ENCODE measurements at places on chromosomes 1 and 21. TPM values are rescaled to one million over a fixed set of nuclear protein-coding genes. Genes with fewer than 3 reads are reported as not detected.
A peak's percentile ranks its signal among the peaks of the same experiment; 100 is the strongest.

DNA sequence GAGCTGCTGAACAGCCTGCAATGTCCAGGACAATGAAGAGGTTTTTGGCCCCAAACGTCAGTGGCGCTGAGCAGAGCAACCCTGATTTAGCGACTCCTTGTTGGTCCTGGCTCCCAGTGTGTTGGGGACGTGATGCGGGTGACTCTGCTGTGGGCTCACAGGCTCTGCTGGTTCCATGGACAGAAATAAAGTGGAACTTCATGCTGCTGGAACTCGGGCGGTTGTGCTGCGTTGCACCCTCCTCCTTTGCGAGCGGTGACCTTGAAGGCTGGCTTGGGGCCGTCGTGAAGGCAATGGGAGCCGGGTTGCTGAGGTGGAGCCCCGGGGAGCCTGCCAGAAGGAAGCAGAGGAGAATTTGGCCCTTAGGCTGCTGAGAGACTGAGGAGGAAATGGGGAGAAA lies 122.6 kb upstream of the C1orf174 start:
- no peak for DNase-seq

GRCh38 chr1:48903291-48903690 lies 126.6 kb upstream of the BEND5 start:
- no peak for DNase-seq

DNA sequence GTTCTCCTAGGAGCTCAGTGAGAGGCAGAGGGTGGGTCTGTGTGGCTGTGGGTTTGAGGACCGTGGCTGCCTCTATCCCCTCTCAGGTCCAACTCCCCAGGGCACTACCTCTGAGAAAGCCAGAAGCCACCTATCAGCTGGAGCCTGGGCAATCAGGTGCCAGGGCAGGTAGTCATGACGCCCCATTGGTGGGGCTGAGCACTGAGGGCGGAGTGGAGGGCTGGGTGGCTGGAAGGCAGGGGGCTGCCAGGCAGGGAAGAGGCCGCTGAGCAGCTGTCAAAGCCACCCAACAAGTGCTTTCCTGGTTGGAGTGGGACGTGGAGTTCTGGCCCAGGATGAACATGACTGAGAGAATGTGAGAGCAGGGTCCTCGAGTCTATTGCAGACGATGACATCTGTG lies 164.9 kb upstream of the AJAP1 start:
- no peak for DNase-seq

GRCh38 chr21:37984416-37984815 lies 68.2 kb upstream of the KCNJ6 start:
- no peak for DNase-seq

DNA sequence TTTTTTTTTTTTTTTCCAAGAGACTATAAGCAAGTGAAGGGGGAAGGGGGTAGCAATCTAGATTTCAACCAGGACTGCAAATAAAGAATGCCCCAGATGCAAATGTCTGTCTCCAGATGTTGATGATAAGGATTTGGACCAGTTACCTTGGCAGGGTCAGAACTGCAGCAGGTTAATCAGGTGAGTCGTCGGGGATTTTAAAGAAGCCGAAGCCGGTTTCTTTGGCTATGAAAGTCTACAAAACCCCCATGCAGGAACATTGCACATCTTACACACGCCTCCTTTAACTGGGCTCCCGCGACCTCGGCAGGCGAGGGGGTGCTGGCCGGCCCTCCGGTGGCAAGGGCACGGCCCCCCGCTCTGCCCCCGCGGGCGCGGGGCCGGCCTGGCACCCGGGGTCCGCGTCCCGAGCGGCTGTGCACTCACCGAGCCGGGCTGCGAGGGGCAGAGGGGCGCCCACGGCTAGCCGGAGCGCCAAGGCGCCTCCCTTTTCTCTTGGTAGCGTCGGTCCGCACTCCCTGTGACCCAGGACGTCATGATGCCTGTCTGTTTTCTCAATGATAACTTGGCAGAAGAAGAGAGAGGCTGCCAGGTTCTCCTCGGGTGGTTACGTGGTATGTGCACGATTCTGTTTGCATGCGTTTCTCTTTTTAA lies 366.3 kb upstream of the ESRRG start:
- DNase-seq, result peak; percentile 80

GRCh38 chr1:28449904-28450303 lies 55.9 kb upstream of the RCC1 start:
- DNase-seq, result no peak

GRCh38 chr1:116971965-116972673 lies 29.4 kb upstream of the CD101 start:
- no peak for DNase-seq

GRCh38 chr1:16249596-16250241 lies 12.7 kb upstream of the CPLANE2 start:
- DNase-seq, result peak; percentile 50

- DNase-seq, result no peak
These were observed 45.5 kb downstream of the DDR2 start for GRCh38 chr1:162677607-162678371.

DNA sequence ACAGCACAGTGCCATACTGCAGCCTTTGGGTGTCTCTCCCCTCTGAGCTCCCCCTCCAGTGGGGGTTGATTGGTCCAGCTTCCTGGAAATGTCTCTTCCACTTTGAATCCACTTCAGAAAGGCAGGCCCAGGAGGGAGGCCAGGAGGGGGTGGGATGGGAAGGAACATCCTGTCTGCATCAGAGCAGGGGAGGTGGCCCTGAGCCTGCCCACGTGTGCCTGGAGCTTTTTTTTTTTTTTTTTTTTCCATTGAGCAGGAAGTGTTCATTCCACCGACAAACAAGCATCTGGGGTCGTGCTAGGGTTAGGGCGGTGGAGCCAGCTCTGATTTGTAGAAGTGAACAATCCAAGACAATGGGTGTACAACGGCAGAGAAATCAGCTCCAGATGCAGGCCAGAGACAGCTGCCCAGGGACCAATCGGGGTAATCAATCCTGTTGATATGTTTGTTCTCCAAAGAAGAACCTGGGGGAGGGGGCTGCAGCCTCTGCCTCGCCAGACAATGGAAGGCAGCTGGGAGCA lies 93.3 kb downstream of the SSBP3 start:
- no peak for DNase-seq

DNA sequence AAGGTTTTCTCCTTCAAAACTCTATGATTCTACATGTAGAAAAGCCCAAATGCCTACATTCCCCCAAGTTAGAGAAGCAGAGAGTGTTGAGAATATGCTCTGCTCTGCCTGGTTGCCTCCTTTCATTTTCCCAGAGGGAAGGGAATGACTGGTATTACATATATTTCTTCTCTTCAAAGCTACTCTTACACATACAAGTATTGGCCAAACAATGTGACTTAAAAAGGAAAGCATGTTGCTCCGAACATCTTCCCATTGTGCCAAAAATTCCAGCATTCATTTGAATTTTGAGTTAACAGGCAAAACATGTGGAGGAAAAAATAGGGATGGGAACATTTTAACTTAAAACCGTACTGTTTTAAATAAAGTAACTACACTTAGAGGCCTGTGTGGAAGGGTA lies 125.2 kb downstream of the COQ8A start:
- no peak for DNase-seq

- DNase-seq, result no peak
These were observed 34.4 kb upstream of the ZNF648 start for GRCh38 chr1:182095946-182096345.

DNA sequence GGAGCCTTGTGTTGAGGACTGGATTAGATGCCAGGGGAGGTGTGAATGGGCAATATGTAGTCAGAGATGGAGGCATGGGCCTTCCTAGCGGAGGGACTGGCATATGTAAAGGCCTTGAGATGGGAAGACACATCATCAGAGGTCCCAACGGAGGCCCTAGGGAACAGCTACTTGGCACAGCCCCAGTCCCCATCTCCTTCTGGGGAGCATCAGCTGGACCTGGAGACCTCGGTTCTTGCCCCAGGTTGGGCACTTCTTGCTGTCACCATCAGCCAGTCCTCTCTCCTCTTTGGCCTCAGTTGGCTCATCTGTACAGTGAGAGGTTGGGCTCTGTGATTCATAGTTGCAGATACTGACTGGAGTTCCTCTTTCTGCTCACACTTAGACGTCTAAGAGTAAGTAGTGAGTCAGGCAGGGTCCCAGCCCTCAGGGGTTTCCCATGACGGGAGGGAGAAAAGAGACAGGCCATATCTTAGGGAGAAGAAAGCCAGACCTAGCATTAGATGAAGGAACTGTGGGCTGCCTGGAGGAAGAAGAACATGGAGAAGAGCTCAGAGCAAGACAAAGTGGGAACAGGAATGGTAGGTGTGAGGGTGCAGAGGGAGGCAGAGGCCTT lies 3.4 kb upstream of the MARCKSL1 start:
- DNase-seq, result no peak

GRCh38 chr21:31555741-31556191 lies 103.7 kb upstream of the SOD1 start:
- no peak for DNase-seq

The SGIP1 gene
- 11.1 TPM for total RNA-seq

The DYRK3 gene
- total RNA-seq, result 18.8 TPM

The UBE2U gene
- not detected for total RNA-seq

The FOXO6 gene
- 0.49 TPM for total RNA-seq

The FALEC gene
- total RNA-seq, result not detected

The RIPK4 gene
- total RNA-seq, result 18.6 TPM

The IL10 gene
- 5.2 TPM for total RNA-seq

The TNN gene
- not detected for total RNA-seq

All from upper lobe of left lung (tissue), 6 donors.